NCI-H1105 (cell line): ENCODE measurements at places on chromosomes 4 and X.

DNA sequence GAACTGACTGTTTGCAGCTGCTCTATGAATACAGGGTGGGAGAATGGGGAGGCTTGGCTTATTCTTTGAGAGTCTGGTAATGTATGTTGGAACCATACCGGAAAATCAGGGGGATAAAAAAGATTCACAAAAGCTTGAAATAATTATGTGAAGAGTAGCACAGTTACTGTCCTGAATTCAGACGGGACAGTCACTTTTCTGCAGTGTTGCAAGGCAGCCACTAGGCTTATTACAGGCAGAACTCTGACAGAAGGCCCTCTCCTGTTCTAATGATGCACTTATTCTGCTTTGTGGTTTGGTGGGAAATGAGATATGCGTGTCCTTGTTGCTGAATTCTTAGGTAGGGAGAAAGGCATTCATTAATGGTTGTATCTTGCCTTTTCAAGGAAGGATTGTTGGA lies 37.2 kb downstream of the GUCY1B1 start:
- no peak for DNase-seq

GRCh38 chr4:175263537-175263936 lies 345.4 kb downstream of the ADAM29 start:
- DNase-seq = no peak

GRCh38 chr4:99815597-99816011 lies 1.0 kb upstream of the DAPP1 start:
- DNase-seq = peak; percentile 44

- DNase-seq = peak; percentile 19
Measured at GRCh38 chr4:16026160-16026761, 57.6 kb downstream of the PROM1 start.

GRCh38 chr4:25953740-25954139 lies 39.7 kb downstream of the SMIM20 start:
- DNase-seq = no peak

DNA sequence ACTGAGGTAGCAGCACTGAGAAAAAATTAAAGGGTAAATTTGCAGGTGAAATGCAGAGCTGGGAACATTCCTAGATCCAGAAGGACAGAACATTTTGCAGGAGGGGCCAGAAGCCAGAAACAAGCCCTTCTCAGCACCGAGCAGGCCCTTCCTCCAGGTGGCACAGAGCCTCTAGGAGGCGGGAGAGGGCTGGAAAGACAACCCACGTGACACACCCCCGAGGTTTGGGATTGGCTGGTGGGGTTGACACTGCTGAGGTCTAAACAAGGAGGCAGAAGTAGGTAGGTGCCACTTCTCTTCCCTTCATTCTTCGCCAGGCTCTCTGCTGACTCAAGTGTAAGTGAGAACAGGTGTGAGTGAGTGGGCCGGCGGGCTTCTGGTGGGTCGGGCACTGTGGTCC lies at the start of gene PAGE4:
PAGE4 (plus strand) TSS at position 288 of the 400 bp plus-strand sequence. CDS start 1,126 bp downstream, outside the sequence.
- DNase-seq = no peak

- no peak for DNase-seq
Measured at GRCh38 chr4:56345458-56345857, 41.8 kb downstream of the AASDH start.

DNA sequence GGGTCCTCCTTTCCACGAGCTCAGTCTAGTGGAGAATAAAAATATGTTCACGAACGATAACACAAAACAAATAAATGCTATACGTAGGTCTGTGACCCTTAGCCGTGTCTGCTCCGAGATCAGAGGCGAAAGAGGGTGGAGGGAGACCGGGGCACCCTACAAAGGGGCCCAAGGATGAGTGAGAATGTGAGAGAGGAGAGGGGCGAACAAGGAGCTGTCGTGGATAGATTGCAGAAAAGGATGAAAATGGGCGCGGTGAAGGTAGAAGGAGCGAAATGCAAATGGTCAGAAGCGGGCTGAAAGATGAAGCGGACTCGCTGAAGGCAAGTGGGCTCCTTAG lies 6.2 kb upstream of the ZBTB33 start:
- no peak for DNase-seq

DNA sequence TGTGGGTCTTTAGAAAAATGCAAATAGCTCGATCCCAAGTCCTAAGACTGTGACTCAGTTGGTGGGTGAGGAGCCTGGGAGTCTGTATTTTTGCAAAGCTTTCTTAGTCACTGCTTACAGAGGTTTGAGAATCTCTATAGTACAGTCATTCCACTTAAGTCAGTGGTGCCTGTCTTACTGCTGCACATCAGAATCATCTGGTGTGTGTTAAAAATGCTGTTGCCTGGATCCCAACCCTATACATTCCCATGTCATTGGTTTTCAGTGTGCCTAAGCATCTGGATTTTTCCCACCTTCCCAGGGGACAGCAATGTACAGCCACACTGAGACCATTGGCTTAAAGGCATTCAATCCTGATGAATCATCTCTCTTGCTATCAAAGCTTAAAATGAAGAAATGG lies 21.0 kb upstream of the GEMIN8 start:
- no peak for DNase-seq

DNA sequence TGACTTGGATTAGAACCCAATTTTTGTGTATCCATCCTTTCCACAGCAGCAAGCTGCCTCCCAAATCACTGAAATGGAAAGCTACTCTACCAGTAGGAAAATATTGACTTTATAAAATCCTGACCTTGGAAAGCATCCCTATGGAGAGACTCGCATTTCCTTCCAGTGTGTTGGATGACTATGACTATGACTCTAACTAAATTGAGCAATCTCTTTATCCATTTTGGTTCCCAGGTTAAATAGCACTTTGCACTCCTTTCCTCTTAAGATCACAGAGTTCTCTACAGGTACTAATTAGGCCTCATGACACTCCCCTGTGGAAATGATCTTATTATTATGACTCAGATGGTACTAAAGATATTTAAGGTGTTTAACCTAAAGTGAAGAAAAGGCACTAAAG lies 431.8 kb downstream of the PPARGC1A start:
- DNase-seq = no peak

- no peak for DNase-seq
Measured at GRCh38 chr4:105356194-105356593, 117.7 kb downstream of the PPA2 start.

- no peak for DNase-seq
Measured at GRCh38 chr4:34953145-34953799, 1291.0 kb downstream of the ARAP2 start.

DNA sequence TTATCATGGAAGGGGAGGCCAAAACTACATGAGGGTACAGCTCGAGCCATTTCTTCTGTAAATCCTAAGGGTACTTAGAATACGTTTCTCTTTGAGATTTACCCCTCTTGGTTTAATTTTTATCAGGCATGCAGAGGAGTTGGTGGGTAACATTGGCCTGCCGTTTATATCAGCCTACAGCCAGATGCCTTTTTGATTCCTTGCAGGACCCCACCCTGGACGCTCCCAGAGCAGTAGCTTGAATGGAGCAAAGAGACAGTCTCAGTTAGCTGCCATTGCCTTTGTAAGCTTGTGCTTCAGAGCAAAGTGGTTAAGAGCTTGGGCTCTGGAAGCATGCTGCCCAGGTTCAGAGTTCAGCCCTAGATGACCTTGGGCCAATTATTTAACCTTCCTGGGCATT lies 9.0 kb downstream of the DOCK11 start:
- no peak for DNase-seq

DNA sequence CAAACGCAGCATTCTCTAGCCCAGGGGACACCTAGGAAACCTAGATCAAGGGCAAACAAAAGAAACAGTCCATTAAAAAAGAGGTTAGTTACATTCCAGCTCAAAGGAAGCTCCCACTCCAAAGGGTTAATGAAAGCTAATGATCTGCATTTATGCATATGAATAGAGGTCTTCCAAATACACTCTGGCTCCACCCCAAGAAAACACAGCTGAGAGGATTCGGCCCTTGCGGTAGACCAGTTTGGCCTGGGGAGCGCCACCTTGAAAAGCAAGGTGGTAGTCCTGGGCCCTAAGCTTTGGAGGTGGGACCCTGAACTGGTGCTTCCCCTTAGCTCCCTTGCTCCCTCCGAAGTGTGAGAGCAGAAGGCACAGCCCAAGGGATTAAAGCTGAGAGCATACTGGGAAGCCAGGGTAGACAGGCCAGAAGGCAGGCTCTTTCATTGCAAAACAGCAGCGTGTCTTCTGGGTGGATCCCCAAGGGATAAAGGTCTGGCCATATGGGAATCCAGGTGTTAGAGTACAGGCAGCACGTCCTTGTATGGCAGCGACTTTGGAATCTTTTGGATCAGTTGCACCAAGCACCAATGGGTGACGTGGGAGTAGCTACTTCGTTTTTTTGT lies 3.7 kb downstream of the GABRQ start:
- DNase-seq = no peak

- no peak for DNase-seq
Measured at GRCh38 chr4:95541889-95542607, 6.7 kb downstream of the UNC5C start.

- no peak for DNase-seq
Measured at GRCh38 chr4:95548738-95549245, at the start of gene UNC5C. Gene UNC5C (minus strand): TSS chr4:95548973.

DNA sequence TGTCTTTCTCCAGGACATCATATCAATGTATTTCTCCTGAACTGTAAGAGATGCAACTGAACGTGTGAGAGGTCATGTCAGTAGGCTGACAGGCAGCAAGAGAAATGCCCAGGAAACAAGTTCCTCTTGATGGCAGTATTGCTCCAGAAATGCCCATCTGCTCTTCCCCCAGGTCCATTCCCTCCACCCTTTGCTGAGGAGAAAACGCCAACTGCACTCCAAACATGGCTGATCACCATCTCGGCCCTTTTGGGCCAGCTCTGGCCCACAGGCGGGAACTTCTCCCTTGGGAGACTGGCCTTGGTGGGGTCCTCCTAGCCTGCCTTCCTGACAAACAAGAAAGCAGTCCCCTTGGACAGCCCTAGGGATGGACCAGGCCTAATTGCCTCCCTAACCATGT lies 276.5 kb upstream of the AGTR2 start:
- no peak for DNase-seq

- no peak for DNase-seq
Measured at GRCh38 chr4:10212901-10213300, 96.3 kb upstream of the WDR1 start.

GRCh38 chr4:1503583-1504471 lies 97.6 kb upstream of the NKX1-1 start:
- no peak for DNase-seq

GRCh38 chr4:89511776-89512175 lies 204.2 kb upstream of the GPRIN3 start:
- no peak for DNase-seq

DNA sequence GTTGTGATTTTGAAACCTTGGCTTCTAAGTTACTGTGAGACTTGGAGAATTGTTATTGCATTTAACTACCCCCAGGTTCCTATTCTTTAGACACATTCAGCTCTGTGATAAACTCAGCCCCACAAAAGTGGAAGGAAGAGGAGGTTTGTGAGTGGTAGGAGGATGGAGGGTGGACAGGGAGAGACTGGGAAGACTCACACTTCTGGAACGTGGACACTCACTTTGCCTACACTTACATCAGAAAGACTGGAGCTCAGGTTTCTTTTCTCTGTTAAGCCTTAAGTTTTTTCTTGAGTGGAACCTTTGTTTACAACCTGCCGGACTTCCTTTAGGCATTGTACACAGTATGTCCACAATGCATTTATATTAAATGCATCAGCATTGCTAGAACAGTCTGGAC lies 99.0 kb downstream of the AREG start:
- DNase-seq = no peak

GRCh38 chr4:110287130-110287529 lies 88.7 kb upstream of the ELOVL6 start:
- DNase-seq = no peak

DNA sequence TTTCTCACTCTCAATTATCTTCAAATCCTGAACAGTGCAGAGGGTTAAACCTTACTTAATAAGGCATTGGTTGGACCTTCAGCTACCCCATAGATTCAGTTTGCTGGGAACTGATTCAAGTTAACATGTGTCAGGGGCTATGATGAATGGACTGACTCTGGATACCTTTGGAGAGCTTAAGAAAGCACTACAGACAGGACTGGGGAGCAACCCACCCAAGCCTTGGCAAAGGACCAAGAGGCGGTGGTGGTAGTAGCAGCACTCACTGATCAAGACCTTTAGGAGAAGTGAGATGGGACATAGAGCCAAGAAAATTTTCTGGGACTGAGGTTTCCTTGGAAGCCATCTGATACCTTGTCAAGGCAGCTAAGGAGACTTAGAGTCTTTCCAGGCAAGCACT lies 43.0 kb upstream of the TAPT1 start:
- DNase-seq = no peak

DNA sequence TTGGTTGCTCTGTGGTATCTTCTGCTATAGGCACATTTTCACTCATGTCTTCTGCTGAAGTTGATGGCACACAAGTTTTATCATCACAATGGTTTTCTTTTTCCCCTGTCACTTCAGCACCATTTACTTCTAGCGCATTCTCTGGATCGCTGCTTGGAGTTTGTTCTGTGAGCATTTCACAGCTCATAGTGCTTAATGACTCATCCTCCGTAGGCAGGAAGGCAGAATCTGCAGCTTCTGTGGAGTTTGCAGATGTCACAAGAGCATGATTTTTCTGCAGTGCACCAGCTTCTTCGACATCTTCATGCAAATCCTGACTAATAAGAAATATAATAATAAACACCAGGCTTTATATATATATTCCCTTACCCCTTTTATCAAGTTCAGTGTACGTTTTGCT lies 83.6 kb downstream of the CHM start:
- no peak for DNase-seq

- no peak for DNase-seq
Measured at GRCh38 chrX:1529756-1530155, 7.2 kb downstream of the P2RY8 start.

- DNase-seq = no peak
Measured at GRCh38 chr4:168272488-168272887, 46.1 kb downstream of the DDX60 start.

DNA sequence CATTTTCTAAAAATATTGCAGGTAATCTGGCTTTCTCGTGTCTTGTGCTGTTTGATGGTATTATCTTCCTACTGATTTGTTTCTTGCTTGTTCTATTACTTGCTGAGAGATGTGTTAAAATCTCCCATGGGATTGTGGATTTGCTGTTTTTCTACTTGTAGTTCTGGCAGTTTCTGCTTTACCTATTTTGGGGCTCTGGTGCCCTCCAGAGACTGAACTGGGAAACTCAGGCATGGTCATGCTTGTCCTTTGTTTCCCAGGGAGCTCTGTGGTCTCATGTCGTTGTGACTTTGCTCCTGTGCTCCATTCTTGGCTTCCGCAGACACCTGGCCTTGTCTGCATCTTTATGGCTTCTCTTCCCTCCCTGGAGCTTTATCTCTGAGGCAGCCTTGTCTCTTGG lies 39.5 kb downstream of the NSD2 start:
- no peak for DNase-seq

DNA sequence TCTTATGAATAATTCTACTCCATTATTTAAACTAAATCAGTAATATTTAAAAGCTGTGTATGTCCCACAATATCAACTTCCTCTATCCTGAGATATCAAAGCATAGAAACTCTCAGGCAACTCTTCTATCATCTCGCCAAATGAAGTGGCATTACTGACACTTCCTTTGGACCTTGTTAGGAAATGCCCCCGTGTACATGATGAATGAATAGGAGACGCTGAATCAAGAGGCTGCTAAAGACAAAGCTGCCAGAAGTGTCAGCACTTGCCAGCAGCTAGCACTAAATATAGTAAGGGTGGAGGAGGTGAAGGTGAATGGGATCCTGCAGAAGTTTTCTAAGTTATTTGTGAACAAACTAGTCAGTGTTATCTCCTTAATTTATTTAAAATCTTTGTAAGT lies 99.5 kb upstream of the BLTP1 start:
- no peak for DNase-seq
